ENCODE measurements at places on chromosomes 6 and 20.
A peak's percentile ranks its signal among the peaks of the same experiment; 100 is the strongest.

DNA sequence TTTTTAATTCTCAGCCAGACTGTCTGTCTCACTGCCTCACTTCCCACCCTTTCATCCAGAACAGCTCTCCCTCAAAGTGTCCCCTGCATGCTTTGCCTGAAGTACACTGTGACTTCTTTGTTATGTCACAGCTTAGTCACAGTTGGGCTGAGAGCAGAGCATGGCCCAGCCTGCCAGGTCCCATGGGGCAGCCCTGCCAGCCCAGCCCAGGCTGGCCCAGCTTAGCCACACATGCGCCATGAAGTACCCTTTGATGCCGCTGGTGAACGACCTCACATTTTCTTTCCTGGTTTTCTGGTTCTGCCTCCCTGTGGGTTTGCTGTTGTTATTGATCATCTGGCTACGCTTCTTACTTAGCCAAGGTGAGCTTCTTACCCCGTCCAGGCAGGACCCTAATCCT, at the start of gene ADIG:
Gene ADIG, plus strand, starts transcription at position 185 of the 400 bp plus-strand sequence. Its CDS starts 54 bp downstream, at position 239.
- peak; percentile 61 for DNase-seq

DNA sequence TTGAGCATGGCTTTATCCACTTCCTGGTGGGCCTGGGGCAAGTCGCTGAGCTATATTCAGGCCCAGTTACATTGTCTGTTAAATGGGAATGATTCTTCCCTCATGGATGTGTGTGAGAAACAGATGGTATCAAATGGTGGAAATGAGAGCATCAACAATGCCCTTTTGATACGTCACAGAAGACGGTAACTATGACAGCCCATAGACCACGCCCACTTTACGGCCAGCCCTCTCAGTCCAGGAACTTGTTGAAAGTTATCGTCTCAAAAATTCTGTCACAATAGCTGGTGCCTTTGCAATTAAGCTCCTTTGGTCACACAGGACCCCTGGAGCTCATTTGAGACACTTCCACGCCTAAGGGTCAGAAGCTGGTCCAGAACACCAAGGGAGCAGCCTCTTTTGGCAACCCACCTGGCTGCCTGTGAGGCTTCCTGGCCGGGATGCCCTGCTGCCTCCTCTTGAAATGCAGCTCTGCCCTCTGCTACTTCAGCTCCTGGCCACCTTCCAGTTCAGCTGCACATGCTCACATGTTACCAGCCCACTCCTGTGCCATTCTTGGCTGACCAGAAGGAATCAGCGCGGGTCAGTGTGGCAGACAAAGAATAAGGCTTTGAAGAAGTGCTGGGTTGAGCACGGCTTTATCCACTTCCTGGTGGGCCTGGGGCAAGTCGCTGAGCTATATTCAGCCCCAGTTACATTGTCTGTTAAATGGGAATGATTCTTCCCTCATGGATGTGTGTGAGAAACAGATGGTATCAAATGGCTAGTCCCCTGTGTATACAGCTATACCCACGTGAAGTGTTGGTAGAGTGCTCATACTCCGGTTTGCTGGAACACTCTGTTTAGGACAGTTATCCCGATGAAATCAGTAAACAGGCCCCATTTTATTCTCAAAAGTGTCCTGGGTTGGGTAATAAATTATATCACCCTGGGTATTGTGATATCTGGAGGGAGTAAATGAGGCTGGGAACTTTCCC, 199.2 kb upstream of the SUPT3H start:
- DNase-seq: no peak

- DNase-seq: no peak
Measured at GRCh38 chr6:169640351-169640852, 61.4 kb downstream of the WDR27 start.

DNA sequence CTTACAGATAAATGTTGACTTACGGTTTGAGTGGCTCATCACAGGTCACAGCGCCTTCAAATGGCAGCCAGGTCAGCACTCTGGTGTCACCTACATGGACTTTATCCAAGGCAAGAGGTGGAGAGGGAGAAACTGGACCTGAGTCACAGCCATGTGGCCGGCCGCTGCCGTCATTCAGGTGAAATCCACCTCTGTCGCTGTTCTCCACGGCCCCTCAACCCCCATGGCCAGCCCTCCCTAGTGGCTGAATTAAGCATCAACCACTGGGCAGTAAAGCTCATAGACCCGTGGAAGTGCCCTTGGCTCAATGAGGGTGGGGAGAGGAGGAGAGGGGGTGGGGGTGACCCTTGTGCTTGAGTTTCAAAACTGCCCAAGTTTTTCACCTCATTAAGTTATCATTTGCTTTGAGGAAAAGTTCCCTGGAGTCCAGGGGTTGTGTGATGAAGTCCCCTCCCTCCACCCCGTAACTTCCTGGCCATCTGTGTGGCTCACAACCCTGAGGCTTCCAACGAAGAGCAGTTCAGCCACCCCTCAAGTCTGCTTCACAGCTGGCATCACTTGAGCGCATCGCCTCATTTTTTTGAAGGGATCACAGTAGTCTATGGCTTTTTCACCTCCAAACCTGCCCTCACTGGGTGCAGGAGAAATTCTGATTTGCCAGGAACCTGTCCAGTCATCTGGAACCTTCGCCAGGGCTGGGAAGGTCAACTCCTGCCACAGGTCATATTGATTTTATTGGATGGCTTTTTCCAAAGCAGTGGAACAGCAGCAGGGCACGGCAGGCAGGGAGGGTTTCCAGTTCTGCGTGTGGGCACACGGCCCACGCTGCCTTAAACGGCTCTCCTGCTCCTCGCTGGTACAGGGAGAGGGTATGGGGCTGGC, 43.5 kb upstream of the APCDD1L start:
- DNase-seq: no peak

DNA sequence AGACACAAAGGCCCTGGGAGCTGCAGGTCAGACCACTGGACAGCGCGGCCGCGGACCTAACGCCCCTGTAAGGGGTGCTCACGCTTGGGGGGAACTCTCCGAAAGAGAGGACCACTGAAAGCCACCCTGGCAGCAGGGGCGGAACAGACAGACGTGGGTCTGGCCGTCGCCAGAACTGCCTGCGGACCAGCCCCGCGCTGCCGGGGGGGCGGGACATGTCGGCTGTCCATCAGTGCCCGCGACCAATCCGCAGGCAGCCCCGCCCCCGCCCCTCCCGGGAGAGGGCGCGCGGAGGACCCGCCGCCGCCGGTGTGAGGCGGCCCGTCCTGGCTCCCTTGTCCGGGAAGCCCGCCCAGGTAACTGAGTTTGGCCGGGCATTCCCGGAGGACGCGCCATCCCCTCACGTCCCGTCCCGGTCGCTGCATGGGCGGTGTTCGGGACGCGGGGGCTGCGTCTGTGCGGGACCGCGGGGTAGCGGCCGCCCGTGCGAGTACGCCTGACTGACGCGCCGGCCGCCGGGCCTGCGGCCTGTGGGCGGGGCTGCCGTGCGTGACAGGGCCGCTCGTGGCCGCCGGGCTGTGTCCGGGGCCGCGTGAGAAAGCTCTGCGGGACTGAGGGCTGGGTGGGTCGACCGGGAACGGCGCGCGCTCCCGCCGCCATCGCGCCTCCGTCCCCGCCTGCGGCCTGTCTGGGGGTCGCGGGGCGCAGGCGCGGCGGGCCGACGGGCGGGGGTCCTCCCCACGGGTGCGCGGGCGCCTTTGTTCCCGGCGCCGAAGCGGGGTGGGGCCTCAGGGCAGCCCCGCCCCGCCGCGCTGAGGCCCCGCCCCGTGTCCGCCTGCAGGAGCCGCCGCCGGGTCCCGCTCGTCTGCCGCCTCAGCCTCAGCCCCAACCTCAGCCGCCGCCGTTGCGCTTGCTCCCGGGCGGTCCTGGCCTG, at the start of gene PLCG1:
Gene PLCG1, plus strand, starts transcription at position 864 of the 934 bp plus-strand sequence. CDS start 99 bp downstream, outside the sequence.
- peak; percentile 83 for DNase-seq

DNA sequence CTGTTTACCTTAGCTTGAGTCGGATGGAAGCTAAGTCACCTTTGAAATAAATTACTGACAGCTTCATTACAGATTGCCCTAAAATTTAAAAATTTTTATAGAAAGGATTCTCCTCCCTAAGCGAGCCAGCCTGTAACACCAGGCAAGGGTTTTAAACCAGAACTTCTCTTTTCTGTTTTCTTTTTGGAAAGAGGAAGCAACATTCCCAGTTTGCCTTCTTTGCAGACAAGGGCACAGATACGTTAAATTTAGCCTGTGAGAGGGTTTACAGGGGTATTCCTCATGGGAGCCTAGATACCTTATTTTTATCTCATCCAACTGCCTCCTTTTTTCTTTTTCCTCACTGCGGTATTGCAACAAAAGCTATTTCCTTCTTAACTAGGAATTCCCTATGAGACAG, 45.0 kb downstream of the GNAS start:
- no peak for DNase-seq

DNA sequence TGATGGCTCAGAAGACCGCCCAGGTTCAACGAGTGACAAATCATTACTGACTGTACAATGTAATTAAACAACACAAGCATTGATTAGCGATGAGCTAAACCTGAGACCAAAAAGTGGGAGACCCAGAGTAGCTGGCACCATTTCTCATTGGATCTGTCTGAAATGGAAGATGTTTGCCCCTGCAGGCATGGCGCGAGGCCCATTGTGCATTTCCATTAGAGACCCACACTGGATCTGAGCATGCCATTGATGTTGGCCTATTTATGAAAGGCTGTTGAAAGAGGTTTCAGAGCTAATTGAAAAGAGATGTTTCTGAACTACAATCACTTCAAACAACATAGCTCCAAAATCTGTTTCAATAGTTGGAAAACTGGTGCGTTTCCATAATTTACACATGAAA, 196.7 kb downstream of the TFAP2B start:
- DNase-seq: no peak

DNA sequence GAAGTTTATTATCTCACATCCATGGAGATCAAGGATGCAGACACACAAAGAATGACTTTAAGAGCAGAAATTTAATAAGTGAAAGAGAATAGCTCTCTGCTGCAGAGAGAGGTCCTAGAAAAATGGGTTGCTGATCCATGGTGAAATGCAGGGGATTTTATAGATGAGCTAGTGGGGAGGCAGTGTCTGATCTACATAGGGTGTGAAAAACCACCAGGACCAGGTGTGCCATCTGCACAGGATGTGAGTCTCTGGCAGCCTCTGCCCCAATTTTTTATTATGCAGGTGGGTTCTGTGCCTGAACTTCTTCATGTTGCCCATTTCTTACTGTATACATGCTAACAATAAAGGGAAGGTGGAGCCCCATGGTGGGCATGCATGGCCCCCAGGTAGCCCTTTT, 19.9 kb upstream of the NANP start:
- no peak for DNase-seq

DNA sequence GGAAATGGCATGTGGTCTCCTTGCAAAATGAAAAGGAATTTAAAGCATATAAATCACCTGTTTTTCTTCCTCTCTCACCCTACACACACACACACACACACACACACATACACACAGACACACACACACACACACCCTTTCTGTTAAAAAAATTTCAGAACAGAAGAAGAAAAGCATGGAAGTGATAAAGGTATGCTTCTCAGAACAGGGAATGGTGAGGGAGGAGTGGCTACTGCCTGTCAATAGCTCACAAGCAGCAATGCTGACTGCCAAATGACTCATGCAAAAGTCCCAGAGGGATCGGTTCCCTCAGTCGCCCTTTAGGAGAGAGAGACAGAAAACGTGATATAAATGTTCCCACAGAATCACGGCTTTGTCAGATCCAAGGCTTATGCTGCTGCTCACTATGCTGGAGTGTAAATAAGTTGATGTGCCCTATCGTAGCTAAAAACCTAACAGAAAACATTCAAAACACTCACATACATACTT, 102.6 kb downstream of the IBTK start:
- DNase-seq: no peak

DNA sequence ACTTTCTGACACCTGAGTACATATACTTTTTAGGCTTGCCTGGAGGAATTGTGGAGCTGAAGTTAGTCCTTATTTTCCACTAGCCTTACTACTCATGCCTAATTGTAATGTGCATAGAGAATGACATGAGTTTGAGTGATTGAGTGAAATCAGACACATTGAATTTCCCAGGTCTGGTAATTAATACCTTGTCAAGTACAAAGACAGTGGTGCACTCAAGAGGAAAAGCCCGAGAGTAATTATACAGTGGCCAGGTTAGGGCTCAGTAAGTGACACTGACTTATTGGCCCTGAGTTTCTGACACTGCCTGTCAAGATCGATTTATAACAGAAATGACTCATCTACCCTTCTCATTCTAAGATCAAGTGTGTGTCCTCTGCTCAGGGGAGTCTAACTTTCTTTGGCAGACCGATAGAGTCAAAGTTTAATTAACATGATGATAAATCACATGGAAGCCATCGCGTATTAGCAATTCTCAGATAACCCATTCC, 288.3 kb downstream of the TPBG start:
- DNase-seq: no peak

DNA sequence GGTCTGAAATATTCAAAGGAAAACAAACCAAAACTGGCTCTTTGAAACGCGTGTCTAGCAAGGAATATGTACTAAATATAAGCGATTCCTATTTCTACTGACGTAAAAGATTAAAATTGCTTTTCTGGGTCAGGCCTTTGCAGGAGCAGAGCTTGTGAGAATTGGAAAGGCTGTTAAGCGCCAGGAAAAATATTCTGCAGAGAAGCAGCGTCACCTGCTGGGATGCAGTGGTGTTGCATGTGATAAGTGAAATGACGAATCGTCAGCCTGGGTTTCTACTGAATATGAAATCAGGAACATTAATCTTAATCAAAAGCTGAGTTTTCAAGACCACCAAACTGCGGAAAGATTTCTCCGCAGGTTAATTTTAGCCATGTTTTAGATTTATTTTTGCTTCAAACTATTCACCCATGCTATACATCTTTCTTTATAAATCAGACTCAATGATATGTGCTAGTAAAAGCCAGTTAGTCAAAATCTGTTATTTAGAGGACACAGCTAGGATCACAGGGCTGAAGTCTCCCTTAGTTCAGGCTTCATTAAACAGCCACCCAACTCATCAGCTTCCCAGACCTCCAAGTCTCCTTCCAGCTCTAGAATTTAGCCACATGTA, 67.4 kb downstream of the ALDH8A1 start:
- peak; percentile 5 for DNase-seq

GRCh38 chr6:155314773-155315515, 660 bp upstream of the TFB1M start:
- DNase-seq: no peak

DNA sequence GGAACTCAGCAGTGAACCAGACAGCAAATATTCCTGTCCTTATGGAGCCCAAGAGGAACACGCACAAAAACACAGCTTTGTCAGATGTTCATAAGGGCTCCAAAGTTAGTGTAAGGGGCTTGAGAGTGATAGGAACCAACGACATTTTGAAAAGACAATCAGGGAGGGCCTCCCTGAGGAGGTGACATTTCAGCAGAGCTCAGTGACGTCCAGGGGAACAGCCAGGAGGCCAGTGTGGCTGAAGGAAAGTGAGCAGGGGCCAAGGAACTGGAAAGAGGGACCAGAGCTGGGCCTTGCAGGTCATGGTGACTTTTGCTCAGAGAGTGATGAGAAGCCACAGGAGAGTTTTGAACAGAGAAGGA, 16.1 kb downstream of the NOL4L start:
- no peak for DNase-seq

Data from C1 segment of cervical spinal cord (tissue), 14 donors.